ENCODE measurements at places on chromosomes 12 and 14. TPM values are rescaled to one million over a fixed set of nuclear protein-coding genes. Genes with fewer than 3 reads are reported as not detected.

DPPA3 gene
- not detected for total RNA-seq

HOTAIR gene
- not detected for total RNA-seq

SDS gene
- not detected for total RNA-seq

NR1H4 gene
- total RNA-seq: not detected

INSM2 gene
- total RNA-seq: not detected

CCNB1IP1 gene
- total RNA-seq: 30.5 TPM

CCDC60 gene
- not detected for total RNA-seq

KRT80 gene
- under 0.01 TPM for total RNA-seq

CIROP gene
- not detected for total RNA-seq

NXPH4 gene
- total RNA-seq: 0.73 TPM

TEX22 gene
- 0.20 TPM for total RNA-seq

ACOT6 gene
- not detected for total RNA-seq
